ENCODE measurements at places on chromosomes 2 and 18.

DNA sequence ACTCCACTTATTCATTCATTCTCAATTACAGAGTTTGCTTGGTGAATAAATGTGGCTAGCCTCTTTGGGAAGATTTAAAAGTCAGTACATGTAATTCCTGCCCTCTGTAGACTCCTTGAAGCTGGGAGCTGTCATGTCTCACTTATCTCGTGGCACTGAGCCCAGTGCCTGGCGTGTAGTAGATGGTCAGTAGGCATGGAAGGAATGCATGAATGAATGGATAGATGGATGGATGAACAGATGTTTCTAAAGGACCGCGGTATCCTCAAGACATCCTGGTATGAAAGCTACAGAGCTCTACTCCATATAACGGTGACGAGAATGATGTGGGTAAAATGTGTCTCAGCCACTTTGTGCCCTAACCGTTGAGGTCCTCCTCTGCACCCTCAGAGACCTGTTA lies 83.0 kb downstream of the MARCO start:
- no peak for DNase-seq

- DNase-seq: no peak
Observed at GRCh38 chr2:188478724-188479123, 187.1 kb downstream of the GULP1 start.

- no peak for DNase-seq
Observed at GRCh38 chr2:9085353-9085752, 81.9 kb upstream of the MBOAT2 start.

DNA sequence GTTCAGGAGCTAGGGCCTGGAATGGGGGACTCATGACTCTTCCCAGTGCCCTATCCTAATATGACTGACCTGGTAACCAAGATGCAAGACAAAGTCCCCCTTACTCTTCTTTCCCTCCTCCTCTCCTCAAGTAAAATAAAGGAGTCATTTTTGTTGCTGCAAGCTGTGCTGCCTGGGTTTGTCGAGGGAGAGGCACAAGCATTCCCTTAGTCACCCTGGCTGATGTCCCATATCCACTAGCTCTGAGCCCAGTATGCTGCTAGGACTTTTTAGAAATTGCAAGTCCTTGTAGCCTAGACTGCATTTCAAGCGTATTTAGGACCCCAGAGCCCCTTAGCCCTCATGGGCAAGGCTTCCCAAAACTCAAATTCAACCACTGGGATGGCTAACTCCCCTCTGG lies 338.5 kb upstream of the SETBP1 start:
- peak; percentile 9 for DNase-seq

GRCh38 chr2:173914055-173914927 lies 50.9 kb downstream of the SP3 start:
- no peak for DNase-seq

Data from fibroblast of skin of right biceps (primary cell).